T-helper 17 cell (primary cell): ENCODE measurements at places on chromosomes 4 and X. TPM values are rescaled to one million over a fixed set of nuclear protein-coding genes. Genes with fewer than 3 reads are reported as not detected.

The IRS4 gene
- total RNA-seq, result not detected

The OCRL gene
- total RNA-seq, result 2.9 TPM

The DNASE1L1 gene
- total RNA-seq, result 20.5 TPM

- H3K4me3 ChIP-seq, result no peak overlapping the region
- no peaks in the 10 kb centered on the region for H3K27me3 ChIP-seq
- H3K27ac ChIP-seq, result no peak overlapping the region
- H3K4me1 ChIP-seq, result no peaks in the 10 kb centered on the region
- DNase-seq, result no peak
Observed at GRCh38 chr4:156442912-156443311, 489.2 kb upstream of the CTSO start.

The STARD8 gene
- 0.94 TPM for total RNA-seq
